Fibroblast of villous mesenchyme (primary cell): ENCODE measurements at places on chromosomes 4 and X. TPM values are rescaled to one million over a fixed set of nuclear protein-coding genes. Genes with fewer than 3 reads are reported as not detected.

PRR32 gene
- total RNA-seq, result not detected in 2 replicates

DRD5 gene
- not detected in 2 replicates for total RNA-seq

DNA sequence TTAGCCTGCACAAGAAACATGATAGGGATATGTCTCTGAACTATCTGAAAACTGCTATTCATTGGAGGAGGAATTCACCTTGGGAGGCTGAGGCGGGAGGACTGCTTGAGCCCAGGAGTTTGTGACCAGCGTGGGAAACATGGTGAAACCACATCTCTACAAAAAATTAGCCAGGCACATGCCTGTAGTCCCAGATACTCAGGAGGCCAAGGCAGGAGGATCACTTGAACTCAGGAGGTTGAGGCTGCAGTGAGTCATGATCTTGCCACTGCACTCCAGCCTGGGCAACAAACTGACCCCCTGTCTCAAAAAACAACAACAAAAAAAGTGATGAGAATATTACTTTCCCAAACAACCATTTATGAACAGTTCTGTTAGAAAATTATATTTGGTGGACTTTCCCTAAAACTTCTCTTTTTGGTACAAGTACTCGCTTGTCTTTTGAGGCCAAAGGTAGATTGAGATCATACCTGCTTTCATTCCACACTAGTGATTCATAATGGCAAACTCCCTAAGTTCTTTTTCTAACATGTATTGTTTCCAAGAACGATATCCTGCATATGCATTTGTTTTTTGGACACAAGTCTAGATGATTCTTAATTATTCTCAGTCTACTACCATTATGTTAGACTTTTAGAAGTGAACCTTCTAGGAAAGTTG lies 33.4 kb downstream of the METTL14 start:
- no peak for DNase-seq

GRCh38 chrX:49079489-49080428 lies at the start of gene WDR45:
Gene WDR45 (minus strand): TSS chrX:49079887. CDS start chrX:49078095, 1,792 bp downstream.
- DNase-seq, result peak; percentile 69

- DNase-seq, result peak; percentile 28
Measured at GRCh38 chr4:19969492-19969891, 282.2 kb upstream of the SLIT2 start.
